ENCODE measurements at places on chromosomes 16 and 17. TPM values are rescaled to one million over a fixed set of nuclear protein-coding genes. Genes with fewer than 3 reads are reported as not detected.

The NLE1 gene
- total RNA-seq: 13.3 TPM

The STXBP4 gene
- 19.2 TPM for total RNA-seq

The CDC6 gene
- 8.3 TPM for total RNA-seq

The ENKD1 gene
- total RNA-seq: 15.9 TPM
